ENCODE measurements at places on chromosomes 3 and 15.

- H3K27ac ChIP-seq: no peak overlapping the region
- no peak overlapping the region for H3K4me3 ChIP-seq
- peaks cover 12% of the 10 kb centered on the region for H3K4me1 ChIP-seq
- H3K36me3 ChIP-seq: no peaks in the 10 kb centered on the region
- peak; percentile 84 for ATAC-seq
These were observed 61.8 kb downstream of the SLC12A8 start for GRCh38 chr3:125150525-125151441.

DNA sequence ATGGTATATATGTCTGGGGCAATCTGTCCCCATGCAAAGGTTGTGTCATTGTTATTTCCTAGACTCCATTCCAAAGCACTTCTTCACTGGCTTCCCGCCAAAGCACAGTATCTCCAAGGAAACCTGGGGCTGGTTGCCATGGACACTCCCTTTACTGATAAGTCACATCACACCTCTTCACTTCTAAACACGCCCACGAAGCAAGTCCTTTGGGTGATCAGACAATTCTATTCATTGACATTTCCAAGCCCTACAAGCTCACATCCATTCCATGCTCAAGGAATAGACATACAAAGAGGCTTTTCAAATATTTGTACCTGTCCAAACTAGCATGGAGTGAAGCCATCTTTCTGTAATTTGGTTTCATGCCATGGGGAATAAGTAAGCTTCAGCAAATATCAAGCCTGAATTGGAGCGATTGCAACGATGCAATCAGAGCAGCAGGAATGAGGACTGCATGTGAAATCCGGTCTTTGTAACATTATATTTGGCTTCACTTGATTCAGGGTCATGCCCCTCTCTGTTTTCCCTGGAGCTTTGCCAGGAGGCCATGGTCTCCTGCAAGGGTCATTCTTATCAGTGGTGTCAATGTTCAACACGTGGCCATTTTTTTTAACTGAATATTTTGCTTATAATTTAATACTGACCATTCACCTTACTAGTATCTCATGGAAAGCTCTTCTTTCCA, 201.6 kb upstream of the TMC3 start:
- no peaks in the 10 kb centered on the region for H3K4me1 ChIP-seq
- peaks cover 44% of the 10 kb centered on the region for H3K27me3 ChIP-seq
- no peak overlapping the region for H3K27ac ChIP-seq

- H3K4me3 ChIP-seq: peak overlapping the region; percentile 97
- ATAC-seq: no peak
- peaks cover 100% of the 10 kb centered on the region for H3K36me3 ChIP-seq
- no peaks in the 10 kb centered on the region for H3K27me3 ChIP-seq
- H3K27ac ChIP-seq: peak overlapping the region; percentile 100
These were observed 5.7 kb downstream of the CISH start for GRCh38 chr3:50605901-50606326.

- peak overlapping the region; percentile 99 for H3K27ac ChIP-seq
- H3K4me1 ChIP-seq: peaks cover 38% of the 10 kb centered on the region
- no peaks in the 10 kb centered on the region for H3K27me3 ChIP-seq
These were observed 2.8 kb downstream of the CHD2 start for GRCh38 chr15:92902737-92903593.

- H3K36me3 ChIP-seq: no peaks in the 10 kb centered on the region
- H3K4me1 ChIP-seq: no peaks in the 10 kb centered on the region
- no peak overlapping the region for H3K27ac ChIP-seq
- no peak for ATAC-seq
These were observed 664.0 kb upstream of the SGO1 start for GRCh38 chr3:20849975-20850374.

- no peak for ATAC-seq
- H3K4me3 ChIP-seq: no peak overlapping the region
- peaks cover 39% of the 10 kb centered on the region for H3K4me1 ChIP-seq
- H3K27me3 ChIP-seq: no peaks in the 10 kb centered on the region
These were observed 50.6 kb upstream of the RASA2 start for GRCh38 chr3:141436180-141436579.

- H3K4me3 ChIP-seq: peak overlapping the region; percentile 57
- H3K36me3 ChIP-seq: peaks cover 54% of the 10 kb centered on the region
- peak overlapping the region; percentile 95 for H3K27ac ChIP-seq
- ATAC-seq: no peak
- H3K4me1 ChIP-seq: peaks cover 72% of the 10 kb centered on the region
- no peaks in the 10 kb centered on the region for H3K27me3 ChIP-seq
These were observed 52.0 kb downstream of the SMAD3 start for GRCh38 chr15:67117370-67117769.

DNA sequence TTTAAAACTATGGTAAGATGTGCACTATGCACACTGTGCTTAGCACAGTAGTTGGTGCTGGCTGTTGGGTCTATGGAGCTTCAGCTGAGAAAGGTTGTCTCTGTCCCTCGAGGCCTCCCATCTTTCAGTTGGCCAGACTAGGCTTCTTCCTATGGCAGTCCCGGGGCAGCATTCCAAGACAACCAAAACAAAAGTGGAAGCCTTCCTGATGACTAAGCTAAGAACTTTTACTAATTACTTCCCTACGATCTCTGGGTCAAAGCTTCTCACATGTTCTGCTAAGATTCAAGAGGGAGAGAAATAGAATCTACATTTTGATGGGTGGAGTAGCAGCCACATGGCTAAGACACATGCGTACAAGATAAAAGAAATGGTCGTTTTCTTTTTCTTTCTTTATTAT, 342.8 kb downstream of the TUSC7 start:
- H3K4me1 ChIP-seq: no peaks in the 10 kb centered on the region
- no peak overlapping the region for H3K27ac ChIP-seq
- no peaks in the 10 kb centered on the region for H3K27me3 ChIP-seq
- H3K36me3 ChIP-seq: no peaks in the 10 kb centered on the region

GRCh38 chr3:183220828-183221227, 32.2 kb upstream of the B3GNT5 start:
- H3K4me1 ChIP-seq: peaks cover 10% of the 10 kb centered on the region
- no peak for ATAC-seq
- H3K36me3 ChIP-seq: peaks cover 7% of the 10 kb centered on the region
- no peak overlapping the region for H3K4me3 ChIP-seq
- no peak overlapping the region for H3K27ac ChIP-seq

DNA sequence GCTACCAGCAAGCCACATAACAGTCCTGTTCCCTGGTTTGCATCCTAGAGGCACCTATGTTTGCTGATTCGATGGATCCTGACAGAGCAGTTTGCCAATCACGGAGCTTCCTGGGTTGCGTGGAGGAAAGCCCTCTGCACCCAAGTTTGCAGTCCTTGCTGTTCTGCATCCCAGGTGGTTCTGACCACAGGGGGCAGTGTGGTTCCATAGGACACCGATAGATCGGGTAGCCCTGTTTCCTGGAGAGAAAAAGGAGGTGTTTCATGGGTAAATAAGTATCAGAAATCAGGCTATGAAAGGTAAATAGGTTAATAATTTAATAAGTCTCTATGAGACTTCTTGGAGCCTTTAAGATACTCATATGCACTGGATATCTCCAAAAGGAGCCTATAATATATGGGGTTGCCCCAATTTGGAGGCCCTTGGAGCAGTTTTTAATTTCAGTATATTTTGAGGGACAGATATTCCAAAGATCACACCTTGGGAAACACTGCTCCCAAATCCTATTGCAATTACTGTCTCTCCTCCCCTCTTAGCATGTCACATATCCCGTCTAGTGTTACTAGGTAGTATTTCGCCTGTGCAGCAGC, 194.6 kb upstream of the TPM1 start:
- no peak overlapping the region for H3K27ac ChIP-seq
- H3K4me3 ChIP-seq: no peak overlapping the region
- H3K4me1 ChIP-seq: no peaks in the 10 kb centered on the region

DNA sequence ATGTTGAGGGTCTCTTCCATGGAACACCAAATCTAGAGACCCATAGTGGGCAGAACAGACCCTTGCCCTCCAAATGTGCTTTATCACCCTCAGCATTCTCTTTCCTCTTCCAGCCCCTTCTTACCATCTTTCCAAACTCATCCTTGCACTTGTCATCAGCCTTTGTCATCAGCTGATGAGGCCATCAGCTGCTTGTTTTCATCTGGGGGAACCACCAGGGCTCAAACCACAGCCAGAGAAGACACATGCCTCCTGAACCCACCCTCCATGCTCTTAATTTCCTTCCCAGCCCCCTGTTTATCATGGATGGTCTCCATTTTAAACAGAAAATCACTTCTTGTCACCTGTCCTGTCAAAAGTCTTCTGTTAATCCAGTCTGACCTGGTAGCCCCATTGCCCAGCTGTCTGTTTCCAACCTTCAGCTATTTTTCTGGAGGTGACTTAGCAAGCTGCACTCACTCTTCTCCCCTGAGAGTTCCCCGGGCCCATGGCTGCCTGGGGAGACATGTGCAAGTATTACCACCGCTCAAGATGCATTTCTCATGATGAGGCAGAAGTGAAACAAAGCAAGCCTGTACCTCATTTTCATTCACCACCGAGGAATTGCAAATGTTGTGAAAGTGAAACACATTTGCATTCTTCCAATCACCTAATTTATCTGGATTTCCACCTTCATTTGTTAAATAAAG, 14.7 kb upstream of the SYNM start:
- H3K27me3 ChIP-seq: peaks cover 6% of the 10 kb centered on the region
- H3K27ac ChIP-seq: peak overlapping the region; percentile 15
- ATAC-seq: peak; percentile 65
- peaks cover 7% of the 10 kb centered on the region for H3K4me1 ChIP-seq
- no peaks in the 10 kb centered on the region for H3K36me3 ChIP-seq

DNA sequence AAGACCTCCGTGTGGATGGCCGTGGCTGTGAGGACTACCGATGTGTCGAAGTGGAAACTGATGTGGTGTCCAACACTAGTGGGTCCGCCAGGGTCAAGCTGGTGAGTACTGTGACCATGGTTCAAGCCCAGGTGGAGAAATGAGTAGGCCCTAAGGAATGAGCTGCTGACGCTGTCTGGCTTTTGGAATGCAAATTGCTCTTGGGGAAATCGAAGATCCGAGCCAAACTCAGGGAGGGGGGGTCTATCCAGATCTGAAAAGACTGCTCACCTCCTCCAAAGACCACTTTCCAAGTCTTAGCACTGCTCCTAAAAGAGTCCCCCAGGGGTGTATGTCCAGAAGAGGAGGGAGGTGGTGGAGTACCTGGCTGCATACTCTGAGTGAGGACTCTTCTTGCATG, 13.1 kb downstream of the EXOSC7 start:
- H3K27me3 ChIP-seq: no peaks in the 10 kb centered on the region
- H3K36me3 ChIP-seq: peaks cover 70% of the 10 kb centered on the region
- H3K4me3 ChIP-seq: no peak overlapping the region
- no peak overlapping the region for H3K27ac ChIP-seq
- H3K4me1 ChIP-seq: peaks cover 29% of the 10 kb centered on the region
- no peak for ATAC-seq

Data from activated T-helper 17 cell treated with anti-CD3 and anti-CD28 coated beads, Interleukin-2, amount 50 U/mL, for 72 hours (primary cell).